CD4-positive, alpha-beta T cell treated with Interleukin-15 for 4 hours (primary cell): ENCODE measurements at places on chromosomes 5 and 9.

GRCh38 chr9:123319541-123320339 is 36.3 kb upstream of the CRB2 start:
- no peak for DNase-seq

GRCh38 chr5:136529081-136529480 is 163.7 kb upstream of the TRPC7 start:
- DNase-seq: no peak

DNA sequence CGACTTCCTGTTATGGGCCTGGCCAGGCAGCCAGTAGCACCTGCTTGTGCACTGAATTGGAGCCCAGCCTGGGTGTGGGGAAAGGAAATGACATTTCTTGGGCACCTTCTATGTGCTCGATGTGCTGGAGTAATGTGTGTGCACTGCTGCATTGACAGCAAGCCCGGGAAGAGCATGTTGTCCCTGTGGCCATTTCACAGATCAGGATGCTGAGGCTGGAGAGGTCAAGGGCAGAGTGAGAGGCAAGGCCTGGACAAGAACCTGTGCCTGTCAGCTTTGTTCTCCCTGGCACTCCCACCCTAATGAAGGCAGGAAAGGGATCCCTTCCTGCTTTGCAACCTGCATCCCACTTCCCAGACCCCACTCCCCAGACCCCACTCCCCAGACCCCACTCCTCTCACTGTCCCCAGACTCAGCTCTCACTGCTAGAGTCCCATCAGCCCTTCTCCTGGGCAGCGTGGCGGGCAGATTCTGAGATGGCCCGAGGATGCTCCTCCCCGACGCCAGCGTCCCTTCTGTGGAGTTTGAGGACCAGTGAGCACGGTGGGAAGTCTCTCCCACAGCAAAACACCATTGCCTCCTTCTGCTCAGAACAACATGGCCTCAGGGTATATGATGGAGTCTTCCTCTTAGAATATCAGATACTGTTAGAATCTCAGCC is 49.6 kb downstream of the BARX1 start:
- no peak for DNase-seq

DNA sequence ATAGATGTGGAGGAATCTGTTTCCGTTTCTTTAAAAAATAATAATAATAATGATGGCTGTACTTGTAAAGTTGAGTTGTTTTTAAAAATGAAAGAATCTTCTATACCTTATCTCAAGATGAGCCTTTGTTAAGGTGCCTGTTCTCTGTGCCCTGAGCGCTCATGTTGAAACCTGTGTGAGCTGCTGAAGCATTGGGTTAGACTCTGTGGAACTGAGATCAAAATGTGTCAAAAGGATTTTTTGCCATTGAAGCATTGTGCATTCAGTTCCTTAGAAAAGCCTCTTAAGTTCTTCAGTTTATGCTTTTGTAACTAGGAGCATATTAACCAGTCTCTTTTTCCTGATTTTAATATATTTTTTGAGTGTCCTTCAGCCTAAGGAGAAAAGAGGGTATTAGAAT is 67.7 kb downstream of the NUP214 start:
- no peak for DNase-seq

- DNase-seq: no peak
Observed at GRCh38 chr5:98104454-98105188, 668.8 kb upstream of the RGMB start.

- DNase-seq: no peak
Observed at GRCh38 chr5:158903006-158903405, 196.7 kb downstream of the EBF1 start.

DNA sequence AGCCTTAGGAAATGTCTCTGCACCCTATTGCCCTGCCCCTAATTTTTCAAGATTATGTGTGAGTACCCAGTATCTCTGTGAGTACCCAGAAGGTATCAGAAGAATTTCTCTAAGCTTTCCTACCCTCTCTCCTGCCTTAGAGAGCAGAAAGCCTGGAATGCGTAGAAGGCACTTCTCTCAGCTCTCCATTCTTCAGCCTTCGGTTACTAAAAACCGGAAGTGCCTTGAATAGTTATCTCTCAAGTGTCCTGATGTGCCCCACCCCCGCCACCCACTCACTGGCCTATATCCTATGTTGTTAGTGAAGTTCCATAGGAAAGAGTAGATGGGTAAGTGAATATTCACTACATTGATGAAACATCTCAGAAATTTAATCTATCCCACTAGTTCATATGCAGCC is 210.7 kb upstream of the CDH10 start:
- no peak for DNase-seq

DNA sequence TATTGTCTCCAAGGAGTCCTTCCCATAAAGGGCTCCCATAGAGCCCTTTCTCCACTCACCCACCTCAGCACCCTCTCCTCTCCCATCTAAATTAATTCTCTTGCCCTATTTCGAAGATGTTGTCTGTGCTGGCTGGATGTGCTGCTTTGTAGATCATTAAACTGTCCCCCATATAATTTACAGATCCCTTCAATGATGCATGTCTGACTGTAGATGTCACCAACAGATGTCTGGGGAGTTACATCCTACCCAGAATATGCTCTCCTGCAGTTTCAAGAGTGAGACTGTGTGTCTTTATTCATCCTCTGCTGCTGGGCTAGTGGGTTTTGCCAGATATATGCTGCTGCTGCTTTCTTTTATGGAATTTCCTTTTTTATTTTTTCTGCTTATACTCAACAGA is 351.2 kb downstream of the MLLT3 start:
- DNase-seq: no peak

DNA sequence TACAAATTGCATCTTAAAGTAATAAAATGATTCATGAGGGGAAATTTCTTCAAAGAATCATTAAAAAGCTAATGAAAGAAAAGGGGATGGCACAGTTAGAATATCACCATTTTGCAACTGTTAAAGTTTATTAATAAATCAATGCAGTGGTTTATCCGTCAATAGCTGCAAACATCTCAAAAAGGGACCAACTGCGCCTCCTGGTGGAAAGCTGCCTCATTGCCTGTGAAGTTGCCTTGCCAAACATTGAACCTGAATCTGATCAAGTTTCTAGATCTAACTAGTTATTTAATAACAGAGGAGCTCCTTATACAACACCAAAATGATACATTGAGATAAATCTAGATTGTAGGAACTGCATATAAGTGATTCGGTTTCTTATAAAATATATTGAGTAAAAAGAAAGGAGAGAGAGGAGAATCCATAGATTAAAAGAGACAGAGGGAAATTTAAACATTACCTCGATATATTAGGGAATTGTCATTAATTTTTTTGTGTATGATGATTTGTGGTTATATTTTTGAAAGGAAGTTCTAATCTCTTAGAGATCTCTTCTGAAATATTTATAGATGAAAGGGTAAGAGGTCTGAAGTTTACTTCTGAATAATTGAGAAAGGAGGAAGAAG is 6.9 kb upstream of the NDUFB6 start:
- peak; percentile 83 for DNase-seq

- no peak for DNase-seq
Observed at GRCh38 chr9:14652729-14653377, 40.4 kb downstream of the ZDHHC21 start.

DNA sequence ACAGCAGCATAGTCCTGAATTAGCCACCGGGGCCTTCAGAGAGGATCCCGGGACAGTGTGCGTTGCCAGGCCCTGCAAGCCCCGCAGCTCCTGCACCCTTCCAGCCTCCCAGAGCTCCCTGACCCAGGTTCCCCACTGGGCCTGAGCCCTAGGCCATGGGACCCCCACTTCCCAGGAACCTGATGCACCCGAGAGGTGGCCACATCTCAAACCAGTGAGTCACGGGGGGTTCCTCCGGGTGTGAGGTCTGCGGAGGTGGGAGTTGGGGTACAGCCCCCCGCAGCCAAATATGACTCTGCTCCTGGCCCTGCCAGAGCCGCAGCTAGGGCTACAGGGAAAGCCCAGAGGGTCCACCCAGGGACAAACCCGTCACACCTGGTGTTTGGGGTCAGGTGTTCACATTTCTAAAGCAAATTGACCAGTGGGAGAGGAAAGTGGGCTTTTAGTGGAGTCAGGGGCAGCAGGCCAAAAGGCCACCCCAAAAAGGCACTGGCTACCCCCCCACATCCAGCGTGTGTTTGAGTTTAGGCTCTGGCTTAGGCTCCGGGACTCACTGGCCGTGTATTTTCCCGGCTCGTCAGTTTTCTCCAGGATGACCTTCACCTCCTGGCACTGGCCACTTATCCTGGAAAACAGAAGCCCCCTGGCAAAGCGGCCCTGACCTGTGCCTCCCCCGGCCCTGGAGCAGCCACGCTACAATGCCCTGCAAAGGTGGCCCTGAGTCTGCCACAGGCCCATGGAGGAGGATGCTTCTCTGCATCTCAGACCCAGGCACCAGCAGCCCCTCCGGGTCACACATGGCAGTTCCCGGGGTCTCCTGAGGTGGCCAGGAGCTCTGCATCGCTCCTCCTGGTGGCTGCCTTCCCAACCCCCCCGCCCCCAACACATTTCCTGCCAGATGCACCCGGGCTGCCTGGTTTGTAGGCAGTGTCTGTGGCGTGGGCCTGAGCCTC is 17.4 kb upstream of the OBP2B start:
- DNase-seq: no peak

DNA sequence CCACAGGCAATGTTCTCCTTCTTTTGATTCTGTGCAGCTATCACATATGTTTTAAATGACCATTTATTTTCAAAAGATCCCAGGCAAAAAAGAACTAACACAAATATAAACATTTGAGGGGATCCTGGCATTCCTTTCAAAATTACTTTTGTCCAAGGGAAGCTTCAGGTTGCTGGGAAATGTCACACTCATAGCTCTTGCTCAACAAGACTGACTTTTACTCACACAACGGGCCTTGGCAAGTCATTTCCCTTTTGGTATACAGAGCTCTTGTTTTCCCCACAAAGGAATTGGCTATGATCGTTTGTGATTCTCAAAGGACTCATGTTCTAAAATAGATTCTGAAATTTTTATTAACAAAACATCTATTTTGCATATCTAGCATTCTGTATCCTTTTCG is 4.5 kb upstream of the PALM2AKAP2 start:
- DNase-seq: no peak

GRCh38 chr5:180622910-180623309 is 26.5 kb downstream of the FLT4 start:
- DNase-seq: no peak

DNA sequence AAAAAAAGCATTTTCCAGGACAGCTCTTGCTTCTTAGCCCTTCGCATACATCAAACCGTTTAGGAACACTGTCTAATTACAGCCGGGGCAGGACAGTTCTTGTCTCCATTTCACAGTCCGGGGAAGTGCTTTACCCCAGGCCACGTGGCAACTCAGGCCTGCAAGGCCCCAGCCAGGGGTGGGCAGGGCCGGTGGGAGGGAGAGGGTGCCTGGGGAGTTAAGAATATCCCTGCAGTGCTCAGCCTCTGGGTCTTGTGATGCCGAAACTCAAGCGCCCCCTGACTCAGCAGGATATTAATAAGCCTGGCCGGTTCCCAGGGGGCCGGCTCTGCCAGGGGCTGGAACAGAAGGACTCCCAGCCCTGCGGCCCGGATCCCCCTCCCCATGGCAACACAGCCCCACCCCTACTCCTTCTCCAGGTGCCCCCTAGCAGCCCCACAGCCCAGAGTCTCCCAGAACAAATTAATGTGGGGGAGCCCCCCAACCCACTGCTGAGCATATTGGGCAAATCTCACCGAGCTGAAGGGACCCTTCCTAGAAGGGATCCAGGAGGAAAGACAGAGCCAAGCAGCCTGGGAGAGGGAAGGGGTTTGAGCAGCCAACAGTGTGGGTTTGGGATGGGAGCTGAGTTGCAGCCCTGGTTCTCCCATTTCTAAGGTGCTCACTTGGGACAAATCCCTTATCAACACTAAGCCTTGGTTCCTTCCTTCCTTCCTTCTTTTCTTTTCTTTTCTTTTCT is 45.3 kb downstream of the PLPP7 start:
- DNase-seq: no peak

GRCh38 chr5:110865400-110866094 is 126.7 kb downstream of the SLC25A46 start:
- DNase-seq: no peak

- no peak for DNase-seq
Observed at GRCh38 chr5:176614805-176615478, 5.0 kb upstream of the GPRIN1 start.

GRCh38 chr5:134833340-134834032 is 12.3 kb upstream of the C5orf24 start:
- DNase-seq: no peak

- no peak for DNase-seq
Observed at GRCh38 chr5:116614603-116614920, 39.9 kb upstream of the SEMA6A start.

GRCh38 chr5:119322948-119323537 is 32.8 kb upstream of the TNFAIP8 start:
- no peak for DNase-seq

DNA sequence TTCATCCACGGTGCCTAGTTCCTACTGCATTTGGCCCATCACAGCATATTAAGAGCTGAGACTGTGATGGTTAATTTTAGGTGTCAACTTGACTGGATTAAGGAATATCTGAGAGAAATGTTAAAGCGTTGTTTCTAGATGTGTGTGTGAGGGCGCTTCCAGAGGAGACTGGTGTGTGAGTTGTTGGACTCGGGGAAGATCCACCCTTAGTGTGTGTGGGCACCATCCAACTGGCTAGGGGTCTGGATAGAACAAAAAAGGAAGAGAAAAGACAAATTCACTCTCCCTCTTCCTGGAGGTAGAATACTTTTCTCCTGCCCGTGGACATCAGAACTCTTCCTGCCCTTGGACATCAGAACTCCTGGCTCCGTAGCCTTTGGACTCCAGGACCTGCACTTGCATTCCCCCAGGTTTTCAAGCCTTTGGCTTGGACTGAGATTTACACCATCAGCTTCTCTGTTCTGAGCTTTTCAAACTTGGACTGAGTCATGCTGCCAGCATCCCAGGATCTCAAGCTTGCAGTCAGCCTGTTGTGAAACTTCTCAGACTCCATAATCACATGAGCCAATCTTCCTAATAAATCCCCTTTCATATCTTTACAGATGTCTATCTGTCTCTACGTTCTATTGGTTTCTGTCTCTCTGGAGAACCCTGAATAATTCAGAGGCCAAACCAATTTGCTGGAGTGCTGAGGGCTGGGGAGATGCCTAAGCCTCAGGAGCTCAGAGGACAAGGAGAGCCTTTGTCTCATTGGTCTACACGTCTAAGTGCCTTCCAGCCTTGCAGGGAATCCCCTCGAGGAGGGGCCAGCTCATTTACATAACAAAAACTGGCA is 164.5 kb downstream of the DCP2 start:
- no peak for DNase-seq

DNA sequence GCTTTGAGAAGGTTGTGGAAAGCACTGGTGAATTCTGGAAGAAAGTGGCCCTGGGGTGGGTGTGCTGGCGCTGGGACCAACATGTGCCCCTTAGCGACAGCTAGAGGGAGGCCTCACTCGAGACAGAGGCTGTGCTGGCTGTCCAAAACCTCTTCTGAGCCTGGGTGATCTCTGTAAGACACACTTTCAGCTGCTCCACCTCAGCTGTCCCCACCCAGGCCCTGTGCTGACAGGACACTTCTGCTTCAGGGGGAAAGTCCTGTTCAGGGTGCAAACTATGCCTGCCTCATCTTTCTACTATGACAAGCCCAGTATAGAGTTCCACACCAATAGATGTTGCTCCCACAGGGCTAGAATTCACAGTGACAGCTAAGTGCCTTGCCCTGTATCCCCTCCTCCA is 426.4 kb downstream of the MED10 start:
- no peak for DNase-seq
